ENCODE measurements at places on chromosomes 16 and 17.

DNA sequence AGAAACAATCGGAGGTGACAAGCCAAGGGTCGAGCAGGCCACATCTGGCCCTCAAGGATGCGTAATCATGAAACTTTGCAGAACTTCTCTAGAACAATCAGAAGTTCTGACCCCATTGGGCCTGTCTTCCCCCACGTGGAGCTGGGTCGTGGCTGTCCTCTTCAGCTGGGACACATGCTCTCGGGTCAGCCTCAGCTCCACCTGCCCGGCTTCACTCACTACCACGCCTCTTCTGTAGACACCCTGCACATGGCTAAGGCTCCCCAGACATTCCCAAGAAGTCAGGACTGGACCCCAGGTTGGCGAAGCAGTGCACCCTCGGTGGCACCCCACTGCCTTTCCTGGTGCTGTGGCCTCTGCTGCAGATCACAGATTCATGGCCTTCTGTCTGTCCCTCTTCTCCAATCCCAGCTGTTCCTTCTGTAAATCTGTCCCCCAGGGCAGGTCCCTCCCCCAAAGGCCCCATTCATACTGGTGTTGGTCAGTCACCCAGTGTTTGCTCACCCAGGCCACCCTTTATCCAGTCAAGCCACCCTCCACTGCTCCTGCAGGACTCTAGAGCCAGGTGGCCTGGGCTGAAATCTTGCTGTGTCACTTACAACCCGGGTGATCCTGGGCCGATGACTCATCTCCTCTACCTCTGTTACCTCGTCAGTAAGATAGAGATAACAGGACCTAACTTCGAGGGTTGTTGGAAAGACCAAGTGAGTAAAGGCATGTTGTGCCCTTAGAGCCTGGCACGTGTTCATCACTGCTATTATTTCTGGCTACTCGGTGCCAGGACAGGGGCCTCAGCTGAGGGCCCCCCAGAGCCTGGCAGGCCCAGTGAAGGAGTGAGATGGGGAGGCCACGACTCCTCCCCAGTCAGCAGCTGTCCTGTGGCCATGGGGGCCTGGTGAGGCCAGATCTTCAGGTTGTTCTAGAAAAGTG lies 1.4 kb upstream of the SLC5A11 start:
- no peak for DNase-seq

- DNase-seq: no peak
Measured at GRCh38 chr17:72163474-72163873, 42.7 kb downstream of the SOX9 start.

DNA sequence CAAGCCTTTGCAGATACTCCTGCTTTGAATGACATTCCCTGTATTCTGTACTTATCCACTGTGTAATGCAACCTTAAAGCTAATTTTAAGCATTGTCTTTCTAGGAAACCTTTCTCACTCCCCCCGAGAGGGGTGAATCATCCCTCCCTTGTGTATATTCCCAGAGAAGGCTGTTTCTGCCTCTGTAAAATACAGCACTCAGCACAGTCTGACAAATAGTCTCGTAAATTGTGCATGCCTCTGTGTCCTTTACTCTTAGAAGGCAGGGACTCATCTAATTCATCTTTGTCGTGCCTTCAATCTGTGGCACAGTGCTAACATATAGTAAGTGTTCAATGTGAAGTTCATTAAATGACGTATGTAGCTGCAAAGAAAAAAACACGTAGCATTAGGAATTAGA lies 200.7 kb downstream of the CA10 start:
- DNase-seq: no peak

GRCh38 chr16:50695017-50696000 lies 1.9 kb downstream of the NOD2 start:
- DNase-seq: no peak

DNA sequence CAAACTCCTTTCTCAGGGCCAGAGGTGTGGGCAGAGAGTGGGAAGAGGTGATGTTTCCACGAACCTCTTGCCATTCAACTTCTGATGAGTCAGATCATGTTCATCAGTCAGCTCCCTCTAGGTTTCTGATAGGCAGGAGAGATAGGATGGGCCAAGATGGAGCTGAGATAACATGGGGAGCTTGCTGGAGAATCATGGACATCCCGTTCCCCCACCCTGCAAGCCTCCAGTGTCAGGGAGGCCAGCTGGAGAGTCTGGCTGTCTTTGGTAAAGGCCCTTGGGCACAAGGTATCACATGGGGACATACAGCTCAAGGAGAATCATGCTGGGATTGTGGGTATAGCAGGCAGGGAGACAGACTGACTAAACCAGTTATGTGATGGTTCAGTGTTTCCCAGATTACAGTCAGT lies 136.0 kb upstream of the IRX3 start:
- no peak for DNase-seq

DNA sequence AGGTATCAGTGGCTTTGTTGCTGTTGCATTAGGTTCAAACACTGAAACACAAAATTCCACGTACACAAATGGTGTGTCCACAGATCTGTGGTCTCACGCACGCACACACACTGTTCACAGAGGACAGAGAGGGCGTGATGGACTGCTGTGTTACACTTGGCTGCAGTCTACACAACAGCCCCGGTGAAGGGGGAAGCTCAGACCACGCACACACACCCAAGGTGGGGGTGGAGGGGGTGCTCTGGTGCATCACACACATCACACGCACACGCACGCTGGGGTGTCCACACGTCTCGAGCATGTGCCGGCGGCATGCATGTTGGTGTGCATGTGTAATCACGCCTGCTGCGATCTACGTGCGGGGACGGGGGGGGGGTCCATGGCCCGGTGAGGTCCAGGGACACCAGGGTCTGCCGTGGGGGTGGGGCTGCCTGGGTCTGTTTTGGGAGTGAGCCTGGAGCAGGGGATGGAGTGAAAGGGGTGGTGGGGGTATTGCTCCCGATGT lies 7.3 kb downstream of the HSD3B7 start:
- no peak for DNase-seq

DNA sequence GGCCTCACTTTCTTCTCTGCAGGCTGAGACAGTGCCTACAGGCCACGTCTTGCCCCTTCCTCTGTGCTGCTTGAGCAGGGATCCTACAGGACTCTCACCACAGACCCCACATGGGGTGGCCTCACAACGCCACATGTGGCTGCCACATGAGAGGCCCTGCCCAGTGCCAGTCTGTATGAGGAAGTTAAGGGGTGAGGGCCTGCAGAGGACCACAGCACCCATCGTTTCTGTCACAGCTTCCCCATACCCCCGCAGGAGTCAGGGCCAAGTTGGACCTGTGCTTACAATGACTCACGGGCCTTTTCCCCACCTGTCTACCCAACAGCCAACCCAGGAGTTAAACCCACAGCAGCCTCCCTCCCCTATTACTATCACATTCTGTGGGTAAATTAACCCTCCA lies 2.9 kb upstream of the GSDMB start:
- no peak for DNase-seq

- DNase-seq: no peak
Measured at GRCh38 chr17:70208825-70209555, 39.7 kb downstream of the KCNJ2 start.

DNA sequence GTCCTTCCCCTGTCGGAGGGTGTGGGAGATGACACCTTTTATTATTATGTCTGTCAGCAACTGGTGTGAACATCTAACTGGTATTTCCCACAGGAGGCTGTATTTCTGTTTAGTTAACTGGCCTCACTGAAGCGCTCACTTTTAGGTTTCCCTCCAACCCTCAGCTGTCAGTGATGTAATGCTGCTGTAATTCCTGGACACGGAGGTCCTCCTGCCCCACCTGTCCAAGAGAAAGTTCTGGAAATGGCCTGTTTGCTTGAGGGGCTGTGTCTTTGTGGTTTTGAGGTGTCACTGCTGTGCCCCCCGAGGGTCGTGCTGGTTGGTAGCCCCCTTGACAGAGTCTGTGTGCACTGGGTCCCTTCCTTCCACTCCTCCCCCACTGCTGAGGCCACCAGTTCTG lies 11.5 kb downstream of the KCNJ12 start:
- DNase-seq: no peak

DNA sequence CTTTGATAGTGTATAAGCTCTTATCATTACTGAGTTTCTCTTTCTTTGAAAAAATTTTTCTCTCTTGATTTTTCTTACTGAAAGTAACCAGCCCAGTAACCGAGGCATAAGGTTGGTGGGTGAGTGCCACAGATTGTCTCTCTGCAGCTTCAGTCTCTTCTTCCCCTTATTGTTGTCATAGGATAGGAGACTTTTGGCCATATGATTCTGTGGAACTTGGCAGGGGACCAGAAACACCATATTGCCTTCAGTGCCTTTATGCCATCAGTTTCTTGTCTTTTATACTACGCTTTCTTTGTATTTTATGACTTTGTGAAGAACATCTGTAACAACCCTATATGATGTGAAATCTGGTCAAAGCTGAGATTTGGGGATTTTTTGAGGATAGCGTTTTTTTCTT lies 341.6 kb upstream of the TBX2 start:
- DNase-seq: no peak

Measured in cortex of kidney (tissue), 1 donor.